ENCODE measurements at places on chromosomes 5 and 9.

- no peak for DNase-seq
Observed at GRCh38 chr5:132268769-132269551, 11.5 kb downstream of the PDLIM4 start.

DNA sequence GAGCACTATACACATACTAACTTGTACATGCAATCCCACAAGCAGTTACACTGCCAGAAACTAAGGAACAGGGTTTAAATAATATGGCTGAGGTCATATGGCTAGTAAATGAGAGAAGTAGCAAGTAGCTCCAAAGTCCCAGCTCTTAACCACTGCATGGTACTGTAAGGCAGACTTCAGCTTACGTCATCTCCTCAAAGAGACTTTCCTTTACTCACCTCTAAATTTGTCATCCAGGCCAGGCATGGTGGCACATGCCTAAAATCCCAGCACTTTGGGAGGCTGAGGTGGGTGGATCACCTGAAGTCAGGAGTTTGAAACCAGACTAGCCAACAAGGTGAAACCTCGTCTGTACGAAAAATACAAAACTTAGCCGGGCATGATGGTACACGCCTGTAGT is 20.4 kb upstream of the SELENOP start:
- no peak for DNase-seq

DNA sequence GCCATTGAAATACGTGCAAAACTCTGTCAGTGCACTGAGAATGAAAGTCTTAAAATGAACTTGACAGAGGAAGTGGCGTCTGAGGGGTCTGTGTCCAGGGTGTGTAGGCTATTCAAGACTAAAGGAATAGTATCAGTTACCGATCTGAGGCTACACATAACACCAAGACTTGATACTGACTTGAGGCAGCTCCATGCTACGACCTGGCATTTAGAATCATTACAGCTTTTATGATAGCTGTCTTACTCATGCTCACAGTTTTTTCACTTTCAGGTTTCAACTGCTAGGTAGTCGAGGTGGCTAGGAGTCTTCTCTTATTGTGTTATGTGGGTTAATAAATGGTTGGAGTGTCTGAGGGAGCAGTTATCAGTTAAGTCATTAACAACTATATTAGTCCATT is 92.8 kb upstream of the SLCO6A1 start:
- DNase-seq: no peak

GRCh38 chr5:165029099-165029870 is 1523.9 kb downstream of the MAT2B start:
- no peak for DNase-seq

- DNase-seq: no peak
Observed at GRCh38 chr5:176830422-176830994, 20.1 kb downstream of the UNC5A start.

- DNase-seq: no peak
Observed at GRCh38 chr5:174535669-174536068, 188.7 kb upstream of the MSX2 start.

DNA sequence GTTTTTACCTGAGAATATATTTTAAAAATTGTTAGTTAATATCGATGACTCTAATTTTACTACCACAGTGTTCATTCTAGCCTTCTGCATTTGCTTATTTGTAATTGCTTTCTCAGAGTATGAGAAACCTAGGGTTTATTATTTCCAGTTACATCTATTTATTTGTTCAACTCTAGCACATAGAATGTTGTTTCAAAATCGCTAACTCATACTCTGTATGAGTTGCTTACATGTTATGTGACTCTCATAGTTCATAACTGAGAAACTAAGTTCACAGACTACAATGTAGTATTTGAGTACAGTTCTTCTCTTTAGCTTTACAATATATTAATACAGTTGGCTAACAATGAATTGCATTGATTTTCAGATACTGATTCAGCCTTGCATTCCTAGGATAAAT is 103.2 kb downstream of the MACROH2A1 start:
- no peak for DNase-seq

DNA sequence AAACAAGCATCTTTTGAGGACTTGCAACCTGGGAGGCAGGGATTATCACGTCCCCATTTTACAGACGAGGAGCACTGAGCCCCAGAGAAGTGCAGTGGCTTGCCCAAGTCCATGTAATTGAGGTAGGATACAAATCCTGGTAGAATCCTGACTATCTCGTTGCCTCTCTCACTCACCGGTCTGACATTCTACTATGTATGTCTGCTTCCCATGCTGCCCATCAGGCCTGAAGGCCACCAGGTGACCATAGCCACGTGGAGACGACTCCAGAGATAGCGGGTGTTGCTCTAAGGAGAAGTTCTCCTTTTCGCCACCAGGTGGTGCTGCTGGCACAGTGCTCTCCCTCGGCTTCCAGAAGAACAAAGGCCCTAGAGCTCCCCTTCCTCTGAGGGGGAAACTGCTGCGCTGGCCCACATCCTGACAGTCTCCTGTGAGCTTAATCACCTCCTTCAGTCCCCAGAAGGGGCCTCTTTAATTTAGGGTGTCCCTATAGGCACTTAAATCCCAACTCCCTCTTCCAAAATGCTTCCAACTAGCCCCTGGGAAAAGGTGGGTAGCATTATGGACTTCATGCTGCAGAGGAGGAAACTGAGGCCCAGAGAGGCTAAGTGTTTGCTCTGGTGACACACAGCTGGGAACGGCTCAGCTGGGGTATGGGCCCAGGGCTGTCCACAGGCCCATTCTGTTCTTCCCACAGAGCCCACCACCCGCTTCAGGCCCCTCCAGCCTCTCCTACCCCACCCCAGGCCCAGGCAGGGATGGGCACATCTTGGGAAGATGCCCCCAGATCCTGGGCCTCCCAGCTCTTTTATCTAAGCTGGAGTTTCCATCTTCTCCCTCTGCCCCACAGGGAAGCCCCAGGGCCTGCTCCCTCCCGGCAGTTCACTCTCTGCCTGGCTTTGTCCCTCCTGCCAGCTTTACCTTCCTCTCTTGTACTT is 6.4 kb downstream of the SLC34A1 start:
- peak; percentile 87 for DNase-seq

GRCh38 chr5:2124434-2125170 is 241.9 kb upstream of the IRX4 start:
- no peak for DNase-seq

- DNase-seq: no peak
Observed at GRCh38 chr5:66570201-66570600, 26.0 kb upstream of the MAST4 start.

- no peak for DNase-seq
Observed at GRCh38 chr5:147520450-147520849, 10.6 kb upstream of the DPYSL3 start.

- no peak for DNase-seq
Observed at GRCh38 chr9:72997387-72997995, 44.6 kb upstream of the ALDH1A1 start.

- DNase-seq: no peak
Observed at GRCh38 chr9:129539446-129539845, 81.5 kb downstream of the C9orf50 start.

DNA sequence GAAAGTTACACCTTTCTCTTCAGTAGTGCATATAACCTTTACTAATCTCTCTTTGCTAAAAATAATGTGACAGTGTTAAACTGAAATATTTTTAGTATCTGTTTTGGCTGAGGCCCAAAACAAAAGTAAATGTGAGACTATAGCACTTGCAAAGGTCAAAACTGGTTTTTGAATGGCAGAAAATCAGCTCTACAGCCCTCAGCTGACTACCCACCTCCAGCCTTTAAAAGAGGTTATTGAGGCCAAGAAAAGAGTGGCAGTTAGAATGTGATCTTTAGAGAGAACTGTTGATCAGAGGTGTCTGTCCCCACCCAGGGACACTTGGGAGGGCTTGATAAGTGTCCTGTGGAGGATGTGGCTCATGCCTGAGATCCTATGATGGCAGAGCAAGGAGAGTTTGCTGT is 30.9 kb downstream of the PRKACG start:
- no peak for DNase-seq

DNA sequence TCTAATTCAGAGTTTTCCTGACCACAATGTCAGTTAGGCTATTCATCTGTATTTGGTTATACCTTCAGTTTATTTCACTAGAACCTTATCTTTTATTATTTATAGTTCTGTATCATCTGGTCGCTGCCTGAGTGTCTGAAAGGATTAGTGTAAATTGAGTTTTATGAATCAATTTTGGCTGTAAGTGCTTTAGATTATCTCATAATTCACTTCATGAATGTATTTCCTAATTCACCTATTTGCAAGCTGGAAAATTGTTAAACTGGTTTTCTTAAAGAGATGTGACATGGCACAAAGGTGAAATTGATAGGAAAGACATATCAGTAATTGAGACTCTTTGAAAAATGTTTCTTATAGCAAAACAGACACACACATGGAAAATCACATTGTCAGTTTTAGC is 242.4 kb upstream of the ACO1 start:
- no peak for DNase-seq

DNA sequence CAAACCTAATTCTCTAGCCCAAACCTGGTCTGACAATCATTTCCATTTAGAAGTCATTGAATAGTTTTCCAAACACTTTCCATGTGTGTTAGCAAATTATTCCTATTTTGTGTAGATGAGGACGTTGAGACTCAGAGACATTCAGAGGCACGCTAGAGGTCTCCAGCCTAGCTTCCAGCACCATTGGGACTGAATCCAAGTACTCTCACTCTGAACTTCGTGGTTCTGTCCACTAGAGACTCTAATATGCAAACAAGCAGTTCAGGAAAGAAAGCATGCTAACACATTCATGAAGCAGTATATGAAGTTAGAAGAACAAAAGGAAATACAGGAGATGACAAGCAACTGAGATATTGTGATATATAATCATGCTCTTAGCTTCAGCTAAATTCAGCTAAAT is 354.8 kb downstream of the NTRK2 start:
- no peak for DNase-seq

Measured in left hindlimb (tissue), 1 donor.